ENCODE measurements at places on chromosomes 16 and 17.
A peak's percentile ranks its signal among the peaks of the same experiment; 100 is the strongest.

GRCh38 chr16:75264457-75264998 is 13.1 kb upstream of the BCAR1 start:
- DNase-seq: no peak

GRCh38 chr16:4172070-4172469 is 55.8 kb upstream of the ADCY9 start:
- no peak for DNase-seq

DNA sequence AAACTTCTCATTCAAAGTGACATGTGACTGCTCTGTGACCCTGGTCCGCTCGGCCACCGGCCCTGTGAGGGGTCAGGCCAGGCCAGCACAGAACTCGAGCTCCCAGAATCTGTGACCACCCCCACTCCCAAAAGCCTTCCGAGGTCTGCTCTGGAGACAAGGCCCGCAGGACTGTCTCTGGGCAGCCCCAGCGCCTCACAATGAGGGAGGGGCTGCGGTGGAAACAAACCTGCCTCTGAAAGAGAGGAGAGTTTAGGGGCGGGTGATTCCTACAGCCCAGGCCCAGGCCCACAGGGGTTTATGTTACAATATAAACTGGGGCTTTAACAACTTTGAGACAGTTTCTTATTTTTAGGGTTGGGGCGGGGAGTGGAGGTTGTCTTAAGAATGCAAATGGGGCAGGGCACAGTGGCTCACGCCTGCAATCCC is 19.9 kb downstream of the IGFBP4 start:
- no peak for DNase-seq

DNA sequence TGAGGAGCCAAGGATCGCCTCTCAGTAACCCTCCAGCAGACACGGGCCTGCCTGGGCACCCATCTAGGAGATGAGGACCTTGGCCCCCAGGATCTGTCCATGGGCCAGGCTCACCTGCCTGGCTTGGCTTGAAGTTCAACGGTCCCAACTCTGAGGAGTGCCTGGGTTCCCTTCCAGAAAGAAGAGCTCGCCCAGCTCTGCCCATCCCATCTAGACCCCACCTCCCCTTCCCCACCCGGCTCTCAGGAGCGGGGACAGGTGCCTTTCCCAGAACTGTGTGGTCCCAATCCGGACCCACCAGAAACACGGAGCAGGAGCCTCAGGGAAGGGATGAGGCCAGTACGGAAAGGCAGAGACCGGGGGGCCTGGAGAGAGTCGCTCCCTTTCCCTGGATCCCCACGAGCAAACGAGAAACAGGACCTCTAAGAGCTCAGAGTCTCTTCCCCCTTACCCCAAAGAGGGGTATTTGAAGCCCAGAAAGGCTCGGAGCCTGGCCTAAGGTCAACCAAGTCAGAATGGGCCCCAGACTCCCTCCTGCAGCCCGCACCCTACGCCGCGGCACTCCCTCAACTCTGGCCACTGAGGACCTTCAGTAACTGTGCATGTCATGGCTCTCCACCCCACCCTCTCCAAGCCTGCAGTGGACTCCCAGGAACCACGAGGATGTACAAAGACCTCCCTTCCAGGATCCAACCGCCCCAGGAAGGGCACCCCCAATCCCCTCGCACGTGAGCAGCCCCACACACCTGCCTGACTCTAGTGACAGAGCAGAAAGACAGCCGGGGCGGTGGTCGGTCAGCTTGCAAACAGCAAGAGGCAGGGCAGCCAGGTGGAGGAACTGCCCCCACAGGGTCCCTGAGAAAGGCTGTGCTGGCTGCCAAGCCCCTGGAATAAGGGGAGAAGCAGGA is 5.4 kb downstream of the CLUH start:
- no peak for DNase-seq

GRCh38 chr16:4410335-4411075 is 5.9 kb downstream of the CORO7 start:
- DNase-seq: peak; percentile 23

DNA sequence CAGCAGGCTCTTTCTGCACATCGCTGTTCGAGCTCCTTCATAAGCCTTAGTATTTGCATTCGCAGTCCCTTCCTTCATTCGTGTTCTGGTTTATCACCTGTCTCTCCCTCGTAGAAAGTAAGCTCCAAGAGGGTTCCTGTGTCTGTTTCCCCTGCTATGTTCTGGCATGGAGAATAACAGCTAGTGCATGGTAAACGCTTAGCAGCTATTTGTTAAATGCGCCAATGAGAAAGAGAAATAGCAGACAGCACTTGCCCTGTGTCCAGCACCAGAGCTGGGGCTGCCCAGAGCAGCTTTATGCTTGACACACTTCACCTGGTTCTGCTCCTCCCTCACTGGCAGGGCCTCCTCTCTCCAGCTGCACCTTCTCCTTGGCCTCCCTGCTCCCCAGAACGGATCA is 5.5 kb downstream of the ZNF688 start:
- no peak for DNase-seq

DNA sequence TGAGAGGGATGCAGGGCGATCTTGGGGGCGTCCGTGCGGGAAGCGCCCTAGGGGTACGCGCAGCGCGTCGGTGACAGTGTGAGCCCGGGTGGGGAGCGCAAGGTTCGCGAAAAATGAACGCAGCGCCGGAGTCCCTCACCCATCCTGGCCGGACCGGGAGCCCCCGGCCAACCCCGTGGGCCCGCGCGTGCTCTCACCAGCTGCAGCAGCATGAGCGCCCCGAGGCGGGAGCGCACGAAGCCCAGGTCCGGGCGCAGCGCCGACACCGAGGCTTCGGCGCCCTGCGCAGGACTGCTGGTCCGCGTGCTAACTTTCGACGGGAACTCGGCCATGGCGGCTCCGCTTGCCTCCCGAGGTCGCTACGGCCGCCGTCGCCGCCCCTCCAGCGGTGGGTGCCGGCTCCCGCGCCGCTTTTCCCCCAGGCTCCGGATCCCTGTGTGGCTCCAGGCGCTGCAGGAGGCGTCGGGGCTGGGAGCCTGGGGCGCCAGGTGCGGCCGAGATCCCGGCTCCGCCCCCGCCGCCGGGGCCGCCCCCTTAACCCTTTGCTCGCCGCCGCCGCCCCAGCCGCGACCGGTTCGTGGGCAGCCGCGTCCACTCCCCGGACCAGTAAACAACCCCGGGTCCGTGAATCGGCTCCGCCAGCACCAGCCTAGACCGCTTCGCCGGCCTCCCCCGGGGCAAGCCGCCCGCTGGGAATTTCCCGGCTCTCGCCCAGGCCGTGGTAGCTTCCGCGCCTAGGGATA is at the start of gene PLLP:
PLLP (minus strand) TSS at position 464 of the 743 bp plus-strand sequence; CDS start at position 332, 132 bp downstream.
- DNase-seq: no peak

DNA sequence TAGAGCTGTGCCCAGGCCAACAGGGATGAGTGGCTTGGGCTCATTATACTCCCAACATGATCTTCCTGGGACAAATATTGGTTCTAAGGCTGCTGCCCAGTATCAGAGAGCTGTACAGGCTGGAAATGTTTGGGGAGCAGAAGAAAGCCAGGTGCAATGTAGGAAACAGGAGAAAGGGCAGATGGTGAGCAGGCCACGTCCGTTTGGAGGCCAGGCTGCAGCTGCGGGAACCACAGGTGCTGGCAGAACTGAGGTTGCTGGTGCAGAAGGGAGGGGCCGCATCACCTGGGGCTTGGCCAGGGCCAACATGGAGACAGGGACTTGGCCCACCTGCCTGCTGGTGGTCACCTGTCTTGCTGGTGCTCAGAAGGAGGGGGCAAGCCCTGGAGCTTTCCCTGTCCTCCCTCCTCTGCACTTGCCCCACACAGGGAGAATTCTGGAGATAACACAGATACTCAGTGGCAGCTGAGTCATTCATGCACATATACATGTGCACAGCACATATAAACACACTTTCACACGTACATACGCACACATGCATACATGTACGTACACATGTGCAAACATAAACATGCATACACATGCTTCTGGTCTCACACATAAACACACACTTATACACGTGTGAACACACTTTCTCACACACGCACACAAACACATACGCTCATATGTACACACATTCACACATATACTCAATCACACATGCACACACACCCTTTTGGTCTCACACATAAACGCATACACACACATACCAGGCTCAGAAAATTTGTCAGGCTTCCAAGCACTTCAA is 67.7 kb downstream of the WSCD1 start:
- DNase-seq: no peak

DNA sequence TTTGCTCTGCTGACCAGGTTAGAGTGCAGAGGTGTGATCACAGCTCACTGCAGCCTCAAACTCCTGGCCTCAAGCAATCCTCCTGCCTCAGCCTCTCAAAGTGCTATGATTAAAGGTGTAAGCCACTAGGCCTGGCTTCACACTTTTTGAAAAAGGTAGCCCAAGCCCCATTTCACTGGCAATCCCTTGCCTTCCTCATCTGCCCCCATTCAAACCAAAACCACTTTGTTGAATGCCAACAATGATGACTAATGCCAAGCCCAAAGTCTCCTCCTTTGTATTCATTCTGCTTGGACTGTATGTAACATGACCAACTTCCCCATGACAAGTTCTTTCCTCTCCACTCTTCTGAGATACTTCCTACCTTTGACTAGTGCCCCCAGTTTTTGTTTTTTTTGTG is 33.1 kb downstream of the N4BP1 start:
- DNase-seq: no peak

DNA sequence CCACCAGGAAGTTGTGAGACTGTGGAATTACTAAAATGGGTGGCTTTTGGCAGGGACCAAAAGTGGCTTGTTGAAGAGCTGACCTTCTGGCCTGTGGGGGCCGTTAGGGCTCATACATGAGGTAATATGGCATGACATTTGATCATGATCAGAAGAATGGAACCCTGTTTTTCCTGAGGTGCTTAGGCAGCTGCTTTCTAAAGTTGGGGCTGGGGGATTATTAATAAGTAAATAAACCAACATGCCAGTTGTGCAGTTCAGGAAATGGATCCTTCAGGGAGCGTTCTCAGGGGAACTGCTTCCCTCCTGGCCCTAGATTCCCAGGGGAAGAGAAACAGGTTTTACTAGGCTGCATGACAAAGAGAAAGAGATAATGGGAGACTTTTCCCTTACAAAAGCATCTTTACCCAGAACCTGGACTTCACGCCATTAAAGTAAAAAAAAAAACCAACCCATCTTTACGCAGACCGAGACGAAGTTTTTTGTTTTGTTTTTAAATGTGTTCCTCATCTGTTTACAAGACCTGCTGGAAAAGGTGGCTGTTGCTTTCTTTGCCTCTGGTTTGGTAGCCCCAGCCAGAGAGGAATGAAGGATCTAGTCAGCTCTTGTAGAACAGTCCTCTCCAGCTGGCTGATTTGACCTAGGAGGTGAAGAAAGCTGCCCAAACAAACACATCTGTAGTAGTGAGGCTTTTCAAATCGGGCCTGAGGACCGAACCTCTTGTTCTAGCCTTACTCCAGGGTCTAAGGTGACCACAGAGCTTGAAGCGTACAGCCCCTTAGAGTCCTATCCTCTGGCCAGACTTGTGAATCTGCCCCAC is 22.7 kb downstream of the YPEL2 start:
- DNase-seq: no peak

DNA sequence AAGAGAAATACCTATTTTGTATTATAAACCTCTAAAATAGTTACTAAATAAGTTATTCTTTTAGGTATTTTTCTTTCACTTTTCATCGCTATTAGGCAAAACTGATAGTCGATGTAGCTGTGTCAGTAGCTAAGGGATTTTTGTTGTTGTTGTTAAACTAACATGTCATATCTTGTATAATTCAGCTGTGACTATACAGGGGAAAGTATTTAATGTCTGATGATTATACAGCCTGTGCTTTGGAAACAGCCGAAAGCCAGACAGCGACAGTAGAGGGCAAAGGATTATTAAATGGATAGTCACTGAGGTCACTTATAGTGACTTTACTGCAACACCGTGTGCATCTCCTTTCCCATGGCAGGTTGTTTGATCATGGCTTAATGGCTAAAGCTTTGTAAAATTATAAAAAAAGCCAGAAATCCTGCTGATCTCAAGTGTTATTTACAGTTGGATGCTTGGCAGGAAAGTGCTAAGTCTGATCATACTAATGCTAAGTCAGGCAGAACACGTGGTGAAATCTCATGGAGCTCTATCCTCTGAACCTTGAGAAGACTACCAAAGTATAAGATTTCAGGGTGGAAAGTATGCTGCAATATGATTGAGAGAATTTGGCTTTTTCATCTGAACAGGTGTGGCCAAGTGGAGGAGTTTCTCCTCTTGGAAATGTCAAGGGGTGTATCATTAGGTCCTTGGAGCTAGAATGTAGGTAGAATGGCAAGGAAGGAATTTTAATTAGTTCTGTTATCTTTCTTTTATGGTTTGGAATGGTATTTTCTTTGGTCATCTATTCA is 88.4 kb downstream of the FTO start:
- DNase-seq: peak; percentile 33

DNA sequence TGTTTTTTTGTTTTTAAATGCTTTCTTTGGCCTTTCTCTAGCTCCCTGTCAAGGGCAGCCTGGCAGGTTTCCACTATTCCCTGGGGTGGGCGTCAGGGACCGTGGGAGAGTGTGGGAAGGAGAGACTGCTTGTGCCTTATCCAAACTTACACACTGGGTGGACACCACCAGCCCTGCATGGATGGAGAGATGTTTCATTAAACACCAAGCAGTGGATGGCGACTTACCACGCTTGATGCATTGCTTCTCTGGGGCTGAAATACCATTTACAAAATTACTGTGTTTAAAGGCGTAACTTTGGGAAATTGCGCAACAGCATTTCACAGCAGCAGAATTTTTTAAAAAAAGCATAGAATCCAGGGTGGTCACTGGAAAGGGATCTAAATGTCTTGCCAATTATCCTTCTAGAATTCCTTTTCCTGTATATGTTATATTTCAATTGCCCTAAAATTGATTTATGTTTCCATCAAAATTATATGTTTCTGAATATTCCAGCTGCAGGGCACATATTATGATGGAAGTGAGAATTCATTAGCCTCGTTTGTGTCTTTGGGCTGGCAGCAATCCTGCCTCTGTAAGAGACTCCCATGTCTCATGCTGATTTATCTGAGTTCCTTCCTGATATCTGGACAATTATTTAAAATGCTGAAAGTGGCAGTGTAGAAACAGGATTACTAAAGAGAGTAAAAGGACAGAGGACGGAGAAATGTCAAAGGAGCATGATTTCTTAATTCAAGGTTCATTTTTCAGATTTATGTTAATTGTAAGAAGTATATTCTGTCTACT is 247.3 kb downstream of the GRIN2A start:
- no peak for DNase-seq

DNA sequence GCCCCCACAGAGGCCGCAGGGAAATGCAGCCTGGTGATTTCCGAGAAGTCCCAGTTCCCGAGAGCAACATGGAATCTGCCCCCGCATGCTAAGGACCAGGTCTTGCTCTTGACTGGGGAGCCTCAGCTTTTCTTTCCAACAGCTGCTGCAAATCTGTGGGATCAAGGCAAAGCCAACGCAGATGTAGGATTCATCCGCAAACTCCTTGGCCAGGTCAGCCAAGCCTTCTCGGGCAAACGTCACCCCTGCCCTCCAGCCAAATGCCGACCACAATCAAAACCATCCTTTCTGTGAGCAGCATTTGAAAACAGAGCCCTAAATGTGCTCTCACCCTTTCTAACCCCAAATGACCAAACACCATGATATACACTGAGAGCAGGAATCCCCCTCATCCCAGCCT is 54.0 kb downstream of the MRM3 start:
- DNase-seq: no peak

All from DMS79 treated with DMSO at 0.1 percent for 48 hours (cell line).